ENCODE measurements at places on chromosomes 6 and 20. TPM values are rescaled to one million over a fixed set of nuclear protein-coding genes. Genes with fewer than 3 reads are reported as not detected.

The NMBR gene
- not detected for total RNA-seq

The C6orf62 gene
- 178 TPM for total RNA-seq

The ADTRP gene
- 0.58 TPM for total RNA-seq

The SLC12A5 gene
- total RNA-seq = 15.2 TPM

The PRKN gene
- total RNA-seq = 1.5 TPM

The DLL1 gene
- total RNA-seq = 1.6 TPM

The HLA-DRB5 gene
- total RNA-seq = not detected

The ZSCAN12 gene
- 5.0 TPM for total RNA-seq

The SPDEF gene
- total RNA-seq = 0.14 TPM

The HELZ2 gene
- total RNA-seq = 200 TPM

The OR2B6 gene
- total RNA-seq = not detected

The PRDM13 gene
- total RNA-seq = not detected

The PLEKHG1 gene
- total RNA-seq = 8.9 TPM

The IL20RA gene
- 0.07 TPM for total RNA-seq

The ZSCAN23 gene
- total RNA-seq = 4.8 TPM

The CAGE1 gene
- 0.30 TPM for total RNA-seq

The FERMT1 gene
- 10.9 TPM for total RNA-seq

The ARMC2 gene
- total RNA-seq = 5.2 TPM

The ADISSP gene
- 43.2 TPM for total RNA-seq

The RAD21L1 gene
- 0.34 TPM for total RNA-seq

The CLVS2 gene
- total RNA-seq = not detected

The MAPK13 gene
- 4.5 TPM for total RNA-seq

The RAB32 gene
- 75.7 TPM for total RNA-seq

The HCK gene
- 0.53 TPM for total RNA-seq

The IP6K3 gene
- 4.6 TPM for total RNA-seq

The FAM217A gene
- not detected for total RNA-seq

The CCN5 gene
- not detected for total RNA-seq

The ABHD16A gene
- 38.3 TPM for total RNA-seq

The GPR6 gene
- not detected for total RNA-seq

The TNNC2 gene
- total RNA-seq = not detected

The SERPINB6 gene
- 75.3 TPM for total RNA-seq

The IPCEF1 gene
- total RNA-seq = 0.16 TPM

The XKR7 gene
- 0.36 TPM for total RNA-seq

The FRK gene
- total RNA-seq = 0.77 TPM

The CDSN gene
- 0.22 TPM for total RNA-seq

The C20orf144 gene
- not detected for total RNA-seq

The ENPP4 gene
- total RNA-seq = 5.7 TPM

The CD24 gene
- 95.1 TPM for total RNA-seq

The FKBP1C gene
- total RNA-seq = 0.32 TPM

The ZNF133 gene
- total RNA-seq = 10.7 TPM

The PTK6 gene
- total RNA-seq = 0.18 TPM

The MRS2 gene
- 57.3 TPM for total RNA-seq

The CST1 gene
- not detected for total RNA-seq

The C6orf58 gene
- not detected for total RNA-seq

The SLC22A3 gene
- total RNA-seq = 0.57 TPM

The EBF4 gene
- 4.1 TPM for total RNA-seq

Measured in astrocyte (in vitro differentiated cells and primary cell).